Activated naive CD4-positive, alpha-beta T cell (primary cell): ENCODE measurements at places on chromosomes 3 and 15.

- DNase-seq: no peak
Measured at GRCh38 chr3:49966233-49966942, 26.4 kb downstream of the RBM6 start.

DNA sequence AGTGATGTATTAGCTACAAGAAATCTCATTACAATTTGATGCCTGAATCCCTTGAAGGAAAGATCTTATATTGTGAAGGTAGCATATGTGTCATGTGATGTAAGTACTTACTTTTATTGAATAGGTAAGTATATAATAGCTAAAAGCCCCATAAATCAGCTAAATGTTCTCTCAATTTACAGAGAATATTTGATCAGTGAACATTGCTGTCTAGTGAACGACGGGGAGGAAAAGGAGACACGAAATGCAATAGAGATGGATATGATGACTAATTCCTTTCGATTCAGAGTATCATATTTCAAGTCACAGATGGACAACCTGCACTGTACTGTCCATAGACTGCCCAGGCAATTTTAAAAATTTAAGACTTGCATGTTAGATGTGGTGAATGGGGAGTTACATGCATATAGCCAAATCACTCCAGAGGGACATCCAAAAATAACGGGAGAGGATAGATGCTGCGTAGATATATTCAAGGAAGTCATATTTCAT lies 462.1 kb upstream of the CDIN1 start:
- no peak for DNase-seq

DNA sequence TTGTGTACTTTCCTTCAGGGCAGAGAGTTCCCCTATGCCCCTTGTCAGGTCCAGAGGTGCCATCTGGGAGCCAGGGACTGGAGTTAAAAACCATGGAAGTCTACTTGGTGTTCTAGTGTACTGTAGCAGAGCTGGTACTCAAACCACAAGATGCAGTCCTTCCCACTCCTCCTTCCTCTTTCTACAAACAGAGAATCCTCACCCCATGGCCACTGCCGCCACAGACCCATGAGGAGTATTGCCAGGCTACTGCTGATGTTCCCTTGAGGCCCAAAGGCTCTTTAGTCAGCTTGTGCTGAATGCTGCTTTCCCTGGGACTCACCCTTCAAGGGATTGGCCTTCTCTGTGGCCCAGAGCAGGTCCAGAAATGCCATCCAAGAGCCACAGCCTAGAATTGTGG lies 229.2 kb upstream of the ZPLD1 start:
- DNase-seq: no peak

DNA sequence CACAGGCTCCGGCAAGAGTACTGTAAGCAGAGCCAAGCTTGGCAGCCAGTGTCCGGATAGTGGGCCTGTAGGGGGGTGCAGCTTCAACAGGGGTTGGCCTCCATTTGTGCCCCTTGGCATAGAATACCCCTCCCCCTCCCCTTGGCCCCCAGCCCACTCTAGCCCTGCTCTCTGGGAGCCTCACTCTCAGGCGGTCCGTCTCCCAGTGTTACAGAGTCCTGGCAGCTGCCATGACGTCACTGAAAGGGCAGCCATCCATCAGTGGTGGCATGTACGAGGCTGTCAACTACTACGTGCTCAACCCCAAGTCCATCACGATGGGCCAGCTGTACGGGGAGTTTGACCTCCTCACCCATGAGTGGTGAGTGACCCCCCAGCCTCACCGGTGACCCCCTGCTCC lies 50.4 kb downstream of the DNAH1 start:
- no peak for DNase-seq

- DNase-seq: no peak
Measured at GRCh38 chr3:110327870-110328269, 743.7 kb upstream of the NECTIN3 start.

- DNase-seq: no peak
Measured at GRCh38 chr3:113262304-113262665, 50.9 kb downstream of the BOC start.

DNA sequence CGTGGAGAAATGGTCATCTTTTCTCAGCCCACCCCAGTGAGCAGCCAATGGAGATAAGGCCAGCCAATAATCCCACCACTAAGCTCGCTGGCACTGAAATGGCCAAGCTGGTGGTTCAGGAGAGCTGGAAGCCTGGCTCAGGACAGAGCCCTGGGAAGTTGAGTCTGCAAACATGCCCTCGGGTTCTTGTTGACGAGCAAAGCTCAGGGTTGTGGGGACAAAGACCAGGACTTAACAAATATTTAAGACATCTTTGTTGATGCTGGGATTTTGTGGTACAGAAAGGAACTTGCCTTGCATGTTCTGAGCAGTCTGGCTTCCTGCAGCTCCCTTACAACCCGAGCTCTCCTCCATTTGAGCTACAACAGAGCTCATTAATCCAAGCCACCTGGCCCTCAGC lies 4.4 kb downstream of the FAH start:
- DNase-seq: no peak

DNA sequence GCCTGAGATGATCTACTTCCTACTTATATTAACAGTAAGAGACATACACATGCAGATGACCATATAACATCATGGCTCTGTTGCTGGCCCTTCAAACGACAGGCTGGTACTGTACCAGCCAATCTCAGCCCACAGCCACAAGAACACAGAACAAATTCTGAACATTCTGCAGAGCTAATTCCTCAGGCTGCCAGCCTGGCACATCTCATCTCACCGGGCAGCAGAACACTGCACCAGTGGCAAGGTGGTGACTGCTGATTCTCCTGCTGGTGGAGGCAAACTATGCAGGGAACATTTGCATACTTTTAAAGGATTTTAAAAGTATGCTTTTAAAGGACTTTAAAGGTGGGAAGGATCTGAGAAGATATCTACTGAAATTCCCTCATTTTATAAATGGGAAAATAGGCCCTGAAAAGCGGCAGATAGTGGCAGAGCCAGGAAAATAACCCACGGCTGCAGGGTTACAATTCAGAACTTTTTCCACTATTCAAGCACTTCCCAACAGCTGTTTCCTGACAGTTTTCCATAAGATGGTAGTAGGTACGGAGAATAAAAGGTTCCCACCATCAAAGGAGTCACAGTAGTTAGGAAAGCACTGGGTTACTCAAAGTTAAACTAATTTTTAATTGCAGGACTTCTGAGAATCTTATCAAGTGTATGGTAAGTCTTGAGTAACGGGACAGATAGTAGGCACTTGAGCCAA lies 37.3 kb downstream of the SUMF1 start:
- no peak for DNase-seq

DNA sequence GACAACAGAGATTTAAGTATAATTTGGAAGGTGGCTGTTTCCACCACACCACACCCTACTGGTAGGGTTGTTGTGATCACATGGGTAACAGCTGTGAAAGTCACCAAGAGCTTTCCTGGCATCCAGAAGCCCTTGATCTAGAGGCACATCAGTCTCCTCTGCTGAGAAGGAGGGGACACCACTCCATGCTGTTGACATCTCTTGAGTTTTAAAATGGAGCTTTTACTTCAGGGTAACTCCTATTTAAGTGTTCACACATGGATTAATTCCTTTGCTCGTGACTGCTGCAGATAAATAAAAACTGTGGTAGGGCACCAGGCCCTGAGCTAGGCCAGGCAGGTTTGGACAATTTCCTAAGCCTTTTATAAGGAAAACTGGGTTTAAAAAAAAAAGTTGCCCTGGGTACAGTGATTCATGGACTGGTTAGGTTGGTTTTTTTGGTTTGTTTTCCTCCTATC lies 7.5 kb downstream of the EXOSC7 start:
- no peak for DNase-seq

DNA sequence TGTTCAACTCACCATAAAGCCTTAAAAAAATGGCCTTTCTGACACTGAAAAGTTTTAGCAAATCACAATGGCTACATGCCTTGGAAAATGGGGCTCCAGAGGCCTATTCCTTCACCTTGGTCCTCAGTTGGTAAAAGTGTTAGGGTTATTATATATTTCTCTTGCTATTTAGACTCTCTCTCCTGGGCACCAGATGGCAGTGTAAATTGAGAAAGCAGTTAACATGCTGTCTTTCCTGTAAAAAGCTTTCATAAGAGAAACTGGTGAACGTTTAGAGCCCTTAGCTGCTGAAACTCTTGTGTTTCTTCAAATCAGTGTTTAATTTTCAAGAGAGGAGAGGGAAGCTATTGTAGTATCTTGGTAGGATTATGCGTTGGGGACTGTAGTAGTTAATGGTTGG lies 89.9 kb downstream of the LRTM1 start:
- DNase-seq: no peak

- no peak for DNase-seq
Measured at GRCh38 chr15:57198131-57198530, 178.2 kb upstream of the CGNL1 start.

- DNase-seq: no peak
Measured at GRCh38 chr15:94383706-94384105, 152.3 kb downstream of the MCTP2 start.

DNA sequence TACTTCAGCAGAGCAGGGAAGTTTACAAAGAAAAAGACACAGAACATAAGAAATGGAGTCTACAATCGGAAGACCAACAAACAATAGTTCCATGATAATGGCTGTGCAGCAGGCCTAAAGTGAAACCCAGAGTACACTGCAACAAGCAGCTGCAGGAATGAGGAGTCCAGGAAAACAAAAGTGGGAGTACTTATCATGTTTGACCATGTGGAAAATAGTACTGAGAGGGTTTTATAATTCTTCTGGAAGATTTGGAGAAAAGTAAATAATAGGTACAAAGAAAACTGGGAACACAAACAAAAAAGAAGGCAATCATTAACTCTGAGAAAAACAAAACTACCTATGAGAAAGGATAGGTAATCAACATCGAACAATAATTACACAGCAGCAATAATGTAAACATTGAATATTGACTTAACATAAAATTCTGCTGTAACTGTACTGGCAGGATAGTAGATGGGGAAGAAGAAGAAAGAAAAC lies 87.5 kb downstream of the NEK10 start:
- no peak for DNase-seq

DNA sequence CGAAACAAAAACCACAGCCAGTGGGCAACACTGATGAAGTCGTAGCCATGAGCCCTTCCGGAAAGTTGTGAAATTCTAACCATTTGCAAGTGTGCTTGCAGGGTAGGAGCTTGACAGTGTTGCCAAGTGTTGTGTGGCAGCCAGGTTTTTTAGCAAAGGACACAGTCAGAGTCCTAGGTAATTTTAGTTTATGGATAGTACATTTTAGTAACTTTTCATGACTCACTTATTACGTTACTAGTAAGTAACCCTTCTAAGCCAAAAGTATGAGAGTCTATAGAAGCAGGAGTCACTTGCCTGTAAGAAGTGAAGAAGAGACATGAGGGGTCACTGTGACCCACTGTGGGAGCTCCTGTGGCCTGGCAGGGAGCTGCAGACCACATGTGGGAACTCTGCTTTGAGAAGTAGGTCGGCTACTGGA lies 54.8 kb upstream of the ADPGK start:
- no peak for DNase-seq

DNA sequence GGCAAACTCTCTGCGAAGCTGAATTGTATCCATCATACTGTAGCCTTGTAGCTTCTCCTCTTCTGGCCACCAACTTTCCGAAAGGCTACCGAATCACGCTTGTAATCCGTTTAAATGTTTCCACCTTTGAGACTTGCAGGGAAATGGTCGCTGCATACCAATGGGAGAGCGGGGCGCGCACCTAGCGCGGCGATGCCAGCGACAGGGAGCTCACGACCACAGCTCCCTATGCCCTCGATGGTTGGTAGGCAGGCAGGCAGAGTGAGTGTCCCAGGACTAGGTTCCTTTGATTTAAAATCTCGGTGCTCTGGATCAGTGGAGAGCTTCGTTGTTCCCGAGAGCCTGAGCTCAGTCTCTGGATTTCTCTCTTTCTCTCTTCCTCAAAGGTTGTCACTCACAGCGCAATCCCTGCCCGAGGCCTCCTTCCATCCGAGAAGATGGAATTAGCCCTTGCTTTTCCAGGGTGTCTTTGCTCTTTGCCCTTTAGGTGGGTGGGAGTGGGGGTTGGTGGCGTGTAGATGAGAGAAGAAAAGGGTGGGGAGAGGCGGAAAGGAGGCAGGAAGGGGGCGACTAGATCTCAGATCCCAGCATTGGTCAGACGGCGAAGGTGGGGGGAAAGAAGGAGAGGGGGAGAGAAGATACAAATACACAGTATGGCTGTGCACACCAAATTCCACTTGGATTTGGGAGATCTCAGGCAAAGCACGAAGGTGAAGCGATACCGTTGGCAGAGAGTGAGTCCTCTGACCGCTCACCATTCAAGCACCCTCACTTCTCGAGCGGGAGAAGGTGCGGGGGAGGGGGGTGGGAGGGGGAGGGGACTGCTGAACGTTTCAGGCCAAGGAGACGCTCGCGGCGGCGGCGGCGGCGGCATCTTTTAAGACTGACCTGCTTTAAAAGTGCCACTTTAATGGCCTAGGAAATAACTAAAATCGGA lies at the start of gene SLITRK3:
Gene SLITRK3 (minus strand): TSS at position 745 of the 937 bp plus-strand sequence. CDS start 5,554 bp downstream, outside the sequence.
- DNase-seq: no peak

DNA sequence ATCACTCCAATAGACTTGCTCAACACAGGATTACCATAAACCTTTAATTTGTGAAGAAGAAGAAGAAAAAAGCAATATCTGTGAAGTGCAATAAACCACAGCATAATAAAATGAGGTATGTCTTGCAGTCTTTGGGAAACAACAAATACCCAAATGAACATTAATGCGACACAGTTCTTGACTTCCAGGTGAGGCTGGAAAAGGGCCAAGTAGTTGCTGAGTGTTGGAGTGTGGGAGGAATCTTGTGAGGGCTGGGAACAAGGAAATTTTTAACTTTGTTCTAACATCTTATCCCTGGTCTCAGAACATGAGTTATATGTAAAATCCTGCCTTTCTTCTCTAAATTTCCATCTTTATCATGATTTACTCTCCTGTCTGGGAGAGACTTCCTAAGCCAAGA lies 206.5 kb downstream of the DTWD1 start:
- no peak for DNase-seq

- no peak for DNase-seq
Measured at GRCh38 chr3:43319794-43320193, 33.5 kb downstream of the SNRK start.

GRCh38 chr3:25088284-25088683 lies 339.8 kb upstream of the RARB start:
- no peak for DNase-seq

DNA sequence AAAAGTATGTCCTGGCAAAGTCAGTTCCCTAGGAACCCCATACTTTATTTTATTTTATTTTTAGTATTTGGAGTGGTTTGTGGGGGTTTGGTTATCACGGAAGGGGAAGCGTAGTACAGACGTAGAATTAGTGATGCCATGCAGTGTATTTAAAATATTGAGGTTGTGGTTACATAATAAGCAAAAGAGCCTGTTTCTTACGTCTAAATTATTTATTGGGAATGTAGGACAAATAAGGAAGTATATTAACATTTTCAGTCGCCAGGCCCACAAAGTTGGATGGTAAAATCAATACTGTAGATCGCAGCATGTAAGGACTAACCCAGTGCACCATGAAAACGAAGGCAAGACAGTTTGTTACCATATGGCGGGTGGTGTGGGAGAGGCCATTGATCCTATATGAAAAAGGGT lies 558 bp downstream of the DTWD1 start:
- no peak for DNase-seq

GRCh38 chr3:49916686-49917085 lies 12.9 kb downstream of the MON1A start:
- DNase-seq: no peak
